GM13977 (cell line): ENCODE measurements at places on chromosomes 3 and 15.

GRCh38 chr3:122677216-122677615 lies 3.4 kb upstream of the PARP14 start:
- no peak for DNase-seq

DNA sequence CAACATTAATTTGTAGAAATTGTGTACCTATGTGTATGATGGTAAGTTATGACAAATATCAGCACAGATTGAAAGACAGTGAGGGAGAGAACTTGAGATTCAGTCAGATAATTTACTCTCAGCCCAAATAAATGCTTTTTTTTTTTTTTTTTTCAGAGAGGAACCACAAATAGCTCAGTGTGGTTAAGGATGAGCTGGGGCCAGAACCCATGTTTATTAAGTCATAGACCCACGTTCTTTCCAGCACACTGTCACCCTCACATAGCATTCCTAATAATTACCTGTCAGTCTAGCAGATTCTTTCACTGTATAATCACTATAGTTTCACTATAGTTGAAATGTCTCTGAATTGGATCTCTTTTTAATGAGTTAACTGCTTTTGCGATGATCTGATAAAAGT lies 246.1 kb downstream of the ZIC1 start:
- no peak for DNase-seq

DNA sequence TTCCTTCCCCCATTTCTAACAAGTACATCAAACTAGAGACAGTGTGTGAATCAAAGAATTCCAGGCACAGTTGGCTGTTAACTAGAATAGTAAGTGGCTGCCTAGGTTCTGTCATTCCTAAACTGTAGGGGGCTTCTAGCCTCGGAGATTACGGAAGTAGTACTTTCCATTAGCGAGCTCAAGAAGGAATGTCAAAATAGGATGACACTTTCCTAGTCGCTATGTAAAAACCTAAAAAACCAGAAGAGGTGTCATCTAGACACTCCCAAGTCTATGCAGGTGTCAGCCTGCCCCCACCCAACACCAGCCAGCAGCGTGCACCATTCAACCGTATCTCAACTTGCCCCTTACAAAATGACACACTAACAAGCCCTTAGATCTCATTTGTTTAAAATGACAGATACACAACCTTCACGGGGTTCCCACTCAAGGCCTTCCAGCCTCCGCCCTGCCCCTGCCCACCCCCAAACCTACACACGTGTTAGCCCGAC lies 874 bp downstream of the INO80 start:
- DNase-seq = peak; percentile 70

GRCh38 chr3:4993276-4994143 lies 14.3 kb downstream of the BHLHE40 start:
- no peak for DNase-seq
